ENCODE measurements at places on chromosomes 3 and 15.
A peak's percentile ranks its signal among the peaks of the same experiment; 100 is the strongest.

DNA sequence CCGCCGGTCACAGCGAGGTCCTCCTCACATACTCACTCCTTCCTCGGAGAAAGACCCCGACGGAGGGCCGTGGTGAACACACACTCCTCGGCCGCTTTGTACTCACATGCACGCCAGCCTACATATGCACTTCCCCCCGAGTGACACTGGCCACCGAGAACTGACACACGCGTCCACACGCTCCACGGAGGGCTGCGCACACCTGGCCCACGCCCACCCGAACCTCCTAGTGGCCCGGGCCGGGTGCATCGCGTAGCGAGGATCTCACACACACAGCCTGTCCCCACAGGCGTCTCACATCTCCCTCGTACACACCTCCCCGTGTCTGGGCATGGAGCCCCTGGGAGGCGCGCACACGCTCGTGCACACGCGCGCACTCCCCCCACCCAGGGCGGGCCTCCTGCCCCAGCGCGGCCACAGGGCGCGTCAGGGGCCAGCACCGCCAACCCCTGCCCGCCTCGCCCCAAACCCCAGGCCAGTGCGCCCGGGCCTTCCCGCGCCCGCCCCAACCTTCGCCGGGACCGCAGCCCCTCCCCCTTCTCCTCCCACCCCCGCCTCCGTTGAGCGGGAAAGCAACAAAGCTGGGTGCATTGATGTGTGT lies 411 bp upstream of the C3orf70 start:
- DNase-seq, result no peak

DNA sequence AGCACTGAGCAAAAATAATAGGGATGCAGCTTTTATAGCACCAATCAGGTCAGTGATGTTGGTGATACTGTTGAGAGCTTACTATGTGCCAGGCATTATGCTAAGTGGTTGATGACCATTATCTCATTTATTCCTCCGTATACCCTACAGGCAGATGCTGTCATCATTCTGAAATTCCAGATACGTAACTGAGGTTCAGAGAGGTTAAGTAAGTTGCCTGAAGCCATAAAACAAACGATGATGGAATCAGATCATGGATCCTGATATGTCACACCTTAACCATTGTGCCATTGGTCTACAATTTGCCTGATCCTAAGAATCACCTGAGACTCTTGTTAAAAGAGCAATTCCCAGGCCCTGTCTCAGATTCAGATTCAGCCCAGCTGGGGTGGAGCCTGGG lies 49.5 kb downstream of the ST6GAL1 start:
- DNase-seq, result no peak

DNA sequence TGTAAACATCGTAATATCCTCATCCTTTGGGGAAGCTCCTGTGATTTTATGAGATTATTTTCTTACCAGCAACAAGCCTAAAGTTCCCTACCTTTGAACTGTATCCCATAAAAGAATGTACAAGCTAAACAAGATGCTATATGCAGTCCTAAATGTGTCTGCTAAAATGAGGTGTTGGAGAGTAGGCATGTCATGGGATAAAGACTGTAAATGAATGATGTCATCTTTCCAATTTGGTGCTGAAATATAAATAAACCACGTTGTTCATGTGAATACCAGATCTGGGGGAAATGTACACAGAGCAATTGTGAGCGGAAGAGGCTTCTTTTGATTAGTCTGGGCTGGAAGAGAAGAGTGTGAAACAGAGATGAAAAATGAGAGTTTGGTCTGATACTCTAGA lies 214.9 kb upstream of the WNT5A start:
- DNase-seq, result no peak

GRCh38 chr15:100101426-100102089 lies 240.2 kb downstream of the ADAMTS17 start:
- DNase-seq, result no peak

- DNase-seq, result no peak
Observed at GRCh38 chr15:89498574-89498906, 2.2 kb upstream of the RHCG start.

GRCh38 chr15:75313116-75313845 lies 22.6 kb upstream of the COMMD4 start:
- no peak for DNase-seq

DNA sequence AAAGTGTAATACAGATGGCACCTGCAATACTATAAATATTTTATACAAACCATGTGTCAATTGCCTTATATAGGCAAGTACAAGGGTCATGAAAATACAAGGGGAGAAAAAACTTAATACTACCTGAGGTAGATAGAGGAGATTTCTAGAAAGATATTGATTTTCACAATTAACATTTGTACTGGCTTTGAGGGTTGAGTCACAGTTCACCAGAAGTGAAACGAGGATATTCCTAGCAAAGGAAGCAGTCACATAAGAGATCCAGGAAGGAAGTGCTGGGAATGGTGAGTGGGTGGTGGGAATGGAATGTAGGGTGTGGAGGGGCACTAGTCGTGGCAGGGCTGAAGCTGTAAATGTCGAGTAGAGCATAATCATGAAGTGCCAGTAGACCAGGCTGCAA lies 108.7 kb downstream of the P2RY1 start:
- DNase-seq, result no peak

DNA sequence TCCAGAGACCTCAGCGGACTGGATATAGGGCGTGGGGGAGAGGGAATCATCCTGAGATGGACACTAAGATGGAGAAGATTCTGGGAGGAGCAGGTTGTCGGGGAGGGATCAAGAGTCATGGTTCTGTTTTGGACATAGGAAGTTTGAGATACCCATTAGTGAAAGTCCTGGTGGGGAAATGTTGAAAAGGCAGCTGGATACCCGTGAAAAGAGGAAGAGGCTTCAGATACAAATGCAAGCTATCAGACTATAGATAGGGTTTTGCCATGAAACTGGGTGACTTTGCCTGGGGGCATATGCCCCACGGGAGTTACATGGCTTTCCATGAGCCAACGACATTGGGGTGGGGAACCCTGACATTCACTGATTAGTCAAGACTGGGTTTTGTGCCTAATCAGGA lies 1.1 kb upstream of the GPR62 start:
- no peak for DNase-seq

- DNase-seq, result no peak
Observed at GRCh38 chr15:98720577-98721565, 72.5 kb downstream of the IGF1R start.

DNA sequence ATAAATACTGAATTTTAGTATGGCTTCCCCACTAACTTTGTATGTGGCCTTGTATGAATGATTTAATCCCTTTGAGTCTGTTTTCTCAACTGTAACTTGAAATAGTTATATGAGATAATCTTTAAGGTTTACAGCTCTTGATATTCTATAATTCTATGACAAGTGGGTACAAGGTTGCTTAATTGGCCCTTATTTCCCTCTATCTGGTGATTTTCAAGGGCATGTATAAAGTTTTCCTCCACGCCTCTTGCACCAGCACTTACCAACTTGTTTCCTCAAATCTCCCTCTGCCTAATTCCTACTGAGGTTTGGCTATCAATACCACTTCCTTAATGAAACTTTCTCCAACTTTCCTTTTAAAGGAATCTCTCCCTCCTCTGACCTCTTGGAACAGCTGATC lies 112.9 kb downstream of the ISL2 start:
- DNase-seq, result no peak

DNA sequence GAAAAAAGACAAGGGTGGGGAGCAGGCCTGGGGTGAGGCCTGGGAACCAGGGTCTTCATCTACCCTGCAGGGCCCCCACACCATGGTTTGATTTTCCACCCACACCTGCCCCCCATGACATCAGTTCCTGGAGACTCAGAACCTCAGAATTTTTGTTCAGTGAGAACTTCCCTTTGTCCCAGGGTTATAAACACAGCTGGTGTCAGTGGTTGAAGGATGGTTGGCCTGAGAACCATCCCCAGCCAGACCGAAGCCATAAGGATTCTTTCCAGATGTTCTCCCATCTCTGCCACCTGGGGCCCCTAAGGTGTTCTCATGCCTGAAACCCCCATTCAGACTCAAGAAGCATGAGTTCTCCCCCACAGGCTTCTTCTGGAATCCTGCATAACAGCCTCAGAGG lies 16.6 kb downstream of the CCDC33 start:
- DNase-seq, result no peak

DNA sequence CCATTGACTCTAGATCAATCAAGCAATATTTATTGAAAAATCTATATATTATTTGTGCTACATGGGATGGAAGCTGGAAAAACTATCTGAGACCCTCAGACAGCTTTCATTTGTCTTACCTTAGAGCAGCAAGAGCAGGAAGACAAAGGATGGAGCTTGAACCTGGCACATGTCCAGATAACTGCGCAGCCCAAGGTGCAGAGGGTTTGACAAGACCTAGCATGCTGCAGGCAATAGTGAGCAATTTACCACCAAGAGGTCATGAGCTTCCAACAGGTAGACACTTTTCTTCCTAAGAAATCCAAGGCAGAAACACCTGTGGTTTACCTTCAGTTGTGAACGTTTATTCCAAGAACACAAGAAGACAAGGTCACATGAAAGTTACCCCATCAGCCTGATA lies 214.7 kb upstream of the NECTIN3 start:
- DNase-seq, result no peak

DNA sequence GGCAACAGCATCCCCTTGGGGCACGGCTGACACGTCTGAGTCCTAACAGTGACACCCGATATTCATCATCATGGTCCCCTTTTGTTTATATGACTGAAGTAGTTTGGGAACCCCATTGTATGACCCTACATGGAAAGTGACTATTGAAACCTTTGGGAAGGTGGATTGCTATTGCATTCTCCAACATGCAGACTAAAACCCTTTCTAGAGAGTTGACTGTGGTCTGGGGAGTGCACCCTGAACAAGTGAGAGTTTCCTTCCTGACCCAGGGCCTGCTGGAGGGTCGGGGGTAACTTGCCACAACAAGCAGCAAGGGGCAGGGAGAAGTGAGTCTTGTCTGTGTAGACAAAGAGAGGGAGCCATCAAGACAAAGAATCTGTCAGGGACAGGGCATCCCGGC lies 54.4 kb downstream of the ISG20 start:
- DNase-seq, result no peak

DNA sequence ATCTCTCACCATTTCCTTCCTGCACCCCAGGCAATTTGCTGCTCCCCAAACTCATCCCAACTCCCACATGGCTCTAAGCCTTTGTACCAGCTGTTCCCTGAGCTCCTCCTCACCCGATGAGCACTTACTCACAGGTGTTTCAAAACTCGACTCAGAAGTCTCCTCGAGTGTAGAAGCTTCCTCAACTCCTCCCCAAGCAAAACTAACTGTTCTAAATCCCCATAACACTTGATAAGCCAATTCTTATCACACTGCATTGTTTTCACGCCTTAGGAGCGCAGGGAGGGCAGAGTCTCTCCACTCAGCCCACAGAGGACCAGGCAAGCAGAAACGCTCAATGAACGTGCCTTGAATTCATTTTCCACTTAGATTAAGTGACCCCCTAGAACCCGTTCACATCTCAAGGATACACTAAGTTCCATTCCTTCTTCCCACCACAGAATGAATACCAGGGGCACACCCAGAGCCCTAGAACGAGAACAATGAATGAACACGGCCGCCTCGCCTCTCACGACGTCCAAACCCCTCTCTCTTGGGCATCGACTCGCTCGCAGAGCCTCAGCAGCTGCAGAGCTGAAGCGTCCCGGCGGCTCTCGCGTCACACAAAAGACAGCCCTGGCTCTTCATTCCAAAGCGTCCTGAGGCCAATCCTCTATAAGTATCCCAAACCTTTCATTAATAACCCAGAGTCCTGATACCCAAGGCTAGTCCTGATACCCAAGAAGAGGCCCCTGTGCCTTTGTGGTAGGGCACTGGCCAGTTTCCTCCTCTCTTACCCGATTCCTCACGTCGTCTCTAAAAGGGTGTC lies 1.1 kb downstream of the RAF1 start:
- no peak for DNase-seq

DNA sequence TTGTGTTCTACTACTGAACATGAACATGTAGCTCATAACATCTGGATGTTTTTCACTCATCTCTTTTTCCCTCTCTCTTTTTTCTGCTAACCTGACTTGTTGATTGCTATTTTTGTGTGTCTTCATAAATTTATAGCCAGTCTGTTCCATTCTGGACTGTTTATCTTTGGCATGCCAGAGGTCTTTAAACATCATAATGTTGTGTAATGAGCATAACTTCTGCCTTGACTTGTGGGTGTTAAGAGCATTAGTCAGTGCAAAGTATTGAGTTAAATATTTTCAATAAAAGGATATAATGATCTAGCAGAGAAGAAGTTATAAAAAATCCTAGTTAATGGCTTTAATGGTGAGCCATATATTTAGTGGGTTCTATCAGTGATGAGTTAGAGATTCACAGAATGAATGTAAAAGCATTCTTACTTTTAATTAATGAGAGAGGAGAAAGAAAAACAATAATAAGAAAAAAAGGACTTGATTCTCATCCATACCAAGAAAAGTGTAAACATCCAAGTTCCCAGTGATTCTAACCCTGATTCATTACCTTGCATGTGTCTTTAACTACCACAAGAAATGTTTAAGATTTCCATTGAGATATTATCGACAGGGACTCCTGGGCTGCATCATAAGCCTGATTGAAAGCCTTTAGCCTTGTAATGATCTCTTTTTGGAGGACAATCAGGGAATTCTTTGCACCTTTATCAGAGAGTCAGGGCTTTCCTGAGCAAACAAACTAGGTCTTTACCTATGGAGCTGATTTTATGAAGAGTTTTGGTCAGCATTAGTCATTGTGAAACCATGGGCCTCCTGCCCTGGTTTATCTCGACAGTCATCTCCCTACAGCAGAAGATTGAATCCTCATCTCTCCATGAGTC lies 22.9 kb downstream of the MITF start:
- peak; percentile 69 for DNase-seq

DNA sequence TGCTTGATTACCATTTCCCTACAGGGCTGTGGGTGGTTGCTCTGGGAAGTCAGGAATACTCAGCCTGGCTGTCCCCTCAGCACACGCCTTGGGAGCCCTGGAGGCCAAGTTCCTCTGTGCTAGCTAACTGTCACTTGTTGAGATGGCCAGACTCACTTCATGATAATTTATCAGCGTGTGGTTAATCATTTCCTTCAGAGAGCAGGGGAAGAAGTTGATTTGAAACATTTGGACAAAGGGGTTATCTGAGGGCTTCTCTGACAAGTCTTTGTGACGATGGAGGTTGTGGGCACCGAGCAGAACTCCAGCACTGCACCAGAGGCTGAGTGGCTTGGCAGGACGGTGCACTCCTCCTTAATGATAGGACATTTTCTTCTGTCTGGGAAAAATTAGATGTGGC lies 61.9 kb downstream of the WHAMM start:
- DNase-seq, result no peak

DNA sequence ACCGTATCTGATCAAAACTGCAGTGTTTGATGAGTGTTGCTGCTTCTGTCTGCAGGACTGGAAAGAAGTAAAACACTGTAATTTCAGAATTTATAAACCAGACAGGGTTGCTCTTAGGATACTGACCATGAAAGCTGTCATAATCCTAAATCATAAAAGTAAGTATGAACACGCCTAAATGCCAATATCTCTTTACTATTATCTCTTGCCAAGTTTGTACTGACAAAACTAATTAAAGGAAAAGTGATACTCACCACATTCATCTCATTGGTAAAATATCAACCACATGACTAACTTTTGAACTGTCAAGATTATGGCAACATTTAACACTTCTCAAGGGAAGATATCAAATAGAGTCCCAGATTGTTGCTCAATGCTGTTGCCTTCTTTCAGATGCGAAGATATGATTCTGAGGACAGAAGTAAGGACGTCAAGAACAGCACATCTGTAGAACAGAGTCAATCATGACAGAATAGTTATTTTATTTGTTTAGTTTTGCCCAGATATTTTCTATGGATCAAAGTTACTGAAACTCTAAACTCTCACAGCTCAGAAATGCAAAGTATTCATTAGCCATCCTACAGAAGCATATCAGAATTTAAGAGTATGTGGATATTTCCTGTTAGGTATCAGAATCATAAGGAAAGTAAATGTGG lies 61.4 kb upstream of the COL8A1 start:
- DNase-seq, result no peak

GRCh38 chr3:42605546-42606173 lies 5.2 kb downstream of the NKTR start:
- DNase-seq, result no peak
